ENCODE measurements at places on chromosomes 16 and 17. TPM values are rescaled to one million over a fixed set of nuclear protein-coding genes. Genes with fewer than 3 reads are reported as not detected.

GAS2L2 gene
- 0.16 TPM for total RNA-seq

TMEM94 gene
- 25.4 TPM for total RNA-seq

TBC1D3K gene
- total RNA-seq, result not detected

EFCAB3 gene
- total RNA-seq, result not detected

TP53TG3B gene
- not detected for total RNA-seq

ZSCAN10 gene
- not detected for total RNA-seq

TBX4 gene
- total RNA-seq, result not detected

C1QTNF1 gene
- 0.78 TPM for total RNA-seq

PRM2 gene
- total RNA-seq, result not detected

SOST gene
- total RNA-seq, result not detected

GRAP gene
- 3.6 TPM for total RNA-seq

TBC1D3D gene
- total RNA-seq, result 1.6 TPM

TMEM88 gene
- total RNA-seq, result 1.2 TPM
